Aorta (tissue), 5 donors: ENCODE measurements at places on chromosomes 4 and X. TPM values are rescaled to one million over a fixed set of nuclear protein-coding genes. Genes with fewer than 3 reads are reported as not detected.

DNA sequence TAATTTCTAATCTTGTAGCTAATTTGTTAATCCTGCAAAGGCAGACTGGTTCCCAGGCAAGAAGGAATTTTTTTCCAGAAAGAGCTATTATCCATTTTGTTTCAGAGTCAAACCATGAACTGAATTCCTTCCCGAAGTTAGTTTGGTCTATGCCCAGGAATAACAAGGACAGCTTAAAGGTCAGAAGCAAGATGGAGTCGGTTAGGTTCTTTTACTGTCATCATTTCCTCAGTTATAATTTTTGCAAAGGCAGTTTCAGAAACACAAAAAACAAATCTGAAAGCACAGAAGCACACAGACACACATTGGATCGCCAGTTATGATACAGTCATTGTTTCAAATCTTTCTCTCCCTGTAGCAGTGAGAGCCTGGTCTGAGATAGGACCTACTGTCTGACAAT lies 37.9 kb downstream of the AGA start:
- H3K36me3 ChIP-seq: no peaks in the 10 kb centered on the region
- H3K27ac ChIP-seq: no peak overlapping the region
- no peaks in the 10 kb centered on the region for H3K27me3 ChIP-seq
- no peak for DNase-seq

- no peaks in the 10 kb centered on the region for H3K27me3 ChIP-seq
- H3K4me1 ChIP-seq: no peaks in the 10 kb centered on the region
- no peak overlapping the region for H3K27ac ChIP-seq
Observed at GRCh38 chr4:169720529-169720928, 37.2 kb downstream of the HPF1 start.

GRCh38 chr4:140726776-140727500 lies 29.2 kb downstream of the TBC1D9 start:
- H3K27me3 ChIP-seq: no peaks in the 10 kb centered on the region
- no peaks in the 10 kb centered on the region for H3K36me3 ChIP-seq
- H3K4me3 ChIP-seq: no peak overlapping the region
- no peaks in the 10 kb centered on the region for H3K4me1 ChIP-seq
- no peak for DNase-seq

DNA sequence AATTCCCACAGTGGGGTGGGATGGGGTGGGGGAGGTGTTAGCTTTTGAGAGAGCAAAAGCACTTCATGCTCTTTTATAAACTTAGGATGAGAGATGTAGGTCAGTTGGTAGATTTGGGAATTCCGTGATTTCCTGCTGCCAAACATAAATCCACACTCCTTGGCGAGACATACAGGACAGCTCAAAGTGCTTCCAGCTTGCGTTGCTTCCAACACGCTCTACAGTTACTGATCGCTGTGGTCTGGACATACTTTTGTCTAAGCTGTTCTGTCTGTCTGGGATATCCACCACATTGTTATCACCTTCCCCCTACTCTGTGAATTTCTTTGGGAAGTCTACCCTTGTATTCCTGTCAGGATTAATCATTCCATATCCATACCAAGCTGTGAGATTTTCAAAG lies 117.5 kb downstream of the RAPGEF2 start:
- H3K4me1 ChIP-seq: peaks cover 7% of the 10 kb centered on the region
- no peak for DNase-seq
- H3K36me3 ChIP-seq: no peaks in the 10 kb centered on the region
- no peak overlapping the region for H3K4me3 ChIP-seq

GRCh38 chr4:26171941-26172340 lies 148.9 kb upstream of the RBPJ start:
- no peak overlapping the region for H3K4me3 ChIP-seq
- DNase-seq: no peak
- H3K36me3 ChIP-seq: no peaks in the 10 kb centered on the region
- no peak overlapping the region for H3K27ac ChIP-seq
- H3K4me1 ChIP-seq: no peaks in the 10 kb centered on the region
- peaks cover 3% of the 10 kb centered on the region for H3K27me3 ChIP-seq

Gene NKX3-2
- 0.18 TPM for total RNA-seq

DNA sequence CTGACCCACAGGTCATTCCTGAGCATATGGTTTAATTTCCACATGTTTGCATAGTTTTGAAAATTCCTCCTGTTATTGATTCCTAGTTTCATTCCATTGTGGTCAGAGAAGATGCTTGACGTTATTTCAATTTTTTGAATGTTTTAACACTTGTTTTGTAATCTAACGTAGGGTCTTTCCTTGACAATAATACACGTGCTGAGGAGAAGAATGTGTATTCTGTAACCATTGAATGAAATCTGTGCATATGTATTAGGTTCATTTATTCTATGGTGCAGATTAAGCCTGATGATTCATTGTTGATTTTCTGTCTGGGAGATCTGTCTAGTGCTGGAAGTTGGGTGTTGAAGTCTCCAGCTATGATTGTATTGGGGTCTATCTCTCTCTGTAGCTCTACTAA lies 486.4 kb upstream of the RPS6KA3 start:
- no peaks in the 10 kb centered on the region for H3K27me3 ChIP-seq
- DNase-seq: no peak
- no peak overlapping the region for H3K27ac ChIP-seq
- no peaks in the 10 kb centered on the region for H3K4me1 ChIP-seq

DNA sequence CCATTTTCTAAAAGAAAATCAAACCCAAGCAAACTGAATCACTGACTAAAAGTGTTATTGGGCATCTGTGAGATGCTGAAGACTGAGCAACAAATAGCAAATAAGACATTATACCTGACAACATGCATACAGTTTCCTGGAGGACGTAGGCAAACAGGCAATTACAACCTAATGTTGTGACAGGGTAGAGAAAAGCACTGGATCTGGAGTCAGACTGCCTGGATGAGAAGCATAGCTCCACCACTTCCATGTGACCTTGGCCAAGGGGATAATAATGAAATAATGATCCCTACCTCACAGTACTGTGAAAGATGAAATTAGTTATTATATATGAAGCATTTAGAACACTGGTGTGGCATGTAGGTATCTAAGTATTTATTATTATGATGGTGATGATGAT lies 2.7 kb downstream of the SPINK2 start:
- H3K27me3 ChIP-seq: no peaks in the 10 kb centered on the region
- H3K4me3 ChIP-seq: no peak overlapping the region
- DNase-seq: no peak
- no peaks in the 10 kb centered on the region for H3K4me1 ChIP-seq

GRCh38 chrX:41808047-41808446 lies 84.1 kb downstream of the GPR82 start:
- no peak overlapping the region for H3K27ac ChIP-seq
- peaks cover 2% of the 10 kb centered on the region for H3K4me1 ChIP-seq
- no peaks in the 10 kb centered on the region for H3K27me3 ChIP-seq
- no peak overlapping the region for H3K4me3 ChIP-seq
- H3K36me3 ChIP-seq: no peaks in the 10 kb centered on the region

Gene SAGE1
- not detected for total RNA-seq

Gene IGBP1
- 34.4 TPM for total RNA-seq

DNA sequence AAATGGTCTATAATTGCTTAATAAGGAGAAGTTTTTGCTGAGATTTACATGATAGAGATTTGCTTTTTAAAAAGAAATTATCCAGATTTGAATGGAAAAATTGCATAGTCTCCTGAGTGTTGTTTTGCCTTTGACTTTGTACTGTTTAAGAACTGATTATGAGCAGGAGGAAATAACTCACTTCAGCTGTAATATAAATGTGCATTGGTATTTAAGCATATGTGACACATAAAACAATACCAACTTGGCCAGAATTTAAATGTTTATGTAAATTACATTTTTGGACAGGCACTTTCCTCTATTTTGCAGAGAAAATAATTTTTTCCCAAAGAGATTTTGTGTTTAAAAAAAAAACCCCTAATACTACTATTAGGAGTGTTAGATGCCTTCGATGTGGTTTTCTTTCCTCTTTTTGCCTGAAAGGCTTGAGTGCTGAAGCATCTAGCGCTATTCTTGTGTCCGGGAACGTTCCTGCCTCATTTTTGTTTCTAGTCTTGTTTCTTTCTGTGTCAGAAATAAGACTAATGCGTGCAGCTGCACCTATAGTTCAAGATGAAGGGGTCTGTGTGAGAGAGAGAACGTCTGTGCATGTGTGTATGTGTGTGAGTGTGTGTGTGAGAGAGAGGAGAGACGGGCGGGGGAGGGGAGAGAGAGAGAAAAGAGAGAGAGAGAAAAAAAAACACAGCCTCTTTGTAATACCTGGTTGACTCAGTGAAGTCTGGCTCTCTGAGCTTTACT lies 60.8 kb downstream of the TBL1X start:
- H3K4me3 ChIP-seq: no peak overlapping the region
- H3K27ac ChIP-seq: no peak overlapping the region
- no peaks in the 10 kb centered on the region for H3K27me3 ChIP-seq
- no peaks in the 10 kb centered on the region for H3K4me1 ChIP-seq

Gene DOK7
- 9.1 TPM for total RNA-seq

DNA sequence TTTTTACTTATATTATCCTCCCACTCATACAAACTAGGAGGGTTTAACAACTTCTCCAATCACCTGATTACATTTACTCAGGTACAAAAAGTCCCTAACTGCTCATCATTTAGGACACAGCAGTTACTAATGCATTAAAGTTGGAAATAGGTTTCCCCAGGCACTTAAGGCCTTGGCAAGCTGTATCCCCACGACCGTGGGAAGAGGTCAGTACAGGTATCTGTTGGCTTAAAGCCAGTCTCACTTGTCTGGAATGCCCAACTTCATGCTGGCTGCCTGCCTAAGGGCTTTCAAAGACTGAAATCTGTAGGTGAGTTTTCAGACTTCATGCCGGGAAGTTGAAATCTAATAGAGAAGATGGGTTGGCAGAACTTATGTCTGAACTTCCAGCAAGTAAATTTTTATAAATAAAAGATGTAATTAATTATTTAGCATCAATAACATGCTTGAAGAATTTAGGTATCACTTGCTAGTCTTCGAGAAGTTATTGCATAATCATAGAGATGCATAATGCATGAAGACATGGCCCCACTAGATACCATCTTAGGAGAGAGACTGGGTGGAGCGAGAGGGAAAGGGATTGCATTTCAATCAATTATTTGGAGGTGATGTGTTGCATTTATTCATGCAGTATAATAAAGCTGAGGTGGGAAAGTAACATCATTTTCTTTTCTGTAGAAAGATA lies 54.2 kb downstream of the SCD5 start:
- H3K36me3 ChIP-seq: no peaks in the 10 kb centered on the region
- no peak overlapping the region for H3K4me3 ChIP-seq
- H3K27ac ChIP-seq: no peak overlapping the region

GRCh38 chrX:73943693-73944562 lies 360.1 kb upstream of the ZCCHC13 start:
- no peaks in the 10 kb centered on the region for H3K4me1 ChIP-seq
- H3K4me3 ChIP-seq: peak overlapping the region; percentile 62
- peak overlapping the region; percentile 37 for H3K27ac ChIP-seq

- no peak overlapping the region for H3K4me3 ChIP-seq
- no peaks in the 10 kb centered on the region for H3K4me1 ChIP-seq
- no peaks in the 10 kb centered on the region for H3K36me3 ChIP-seq
Observed at GRCh38 chr4:21792736-21793135, 155.8 kb downstream of the KCNIP4 start.

DNA sequence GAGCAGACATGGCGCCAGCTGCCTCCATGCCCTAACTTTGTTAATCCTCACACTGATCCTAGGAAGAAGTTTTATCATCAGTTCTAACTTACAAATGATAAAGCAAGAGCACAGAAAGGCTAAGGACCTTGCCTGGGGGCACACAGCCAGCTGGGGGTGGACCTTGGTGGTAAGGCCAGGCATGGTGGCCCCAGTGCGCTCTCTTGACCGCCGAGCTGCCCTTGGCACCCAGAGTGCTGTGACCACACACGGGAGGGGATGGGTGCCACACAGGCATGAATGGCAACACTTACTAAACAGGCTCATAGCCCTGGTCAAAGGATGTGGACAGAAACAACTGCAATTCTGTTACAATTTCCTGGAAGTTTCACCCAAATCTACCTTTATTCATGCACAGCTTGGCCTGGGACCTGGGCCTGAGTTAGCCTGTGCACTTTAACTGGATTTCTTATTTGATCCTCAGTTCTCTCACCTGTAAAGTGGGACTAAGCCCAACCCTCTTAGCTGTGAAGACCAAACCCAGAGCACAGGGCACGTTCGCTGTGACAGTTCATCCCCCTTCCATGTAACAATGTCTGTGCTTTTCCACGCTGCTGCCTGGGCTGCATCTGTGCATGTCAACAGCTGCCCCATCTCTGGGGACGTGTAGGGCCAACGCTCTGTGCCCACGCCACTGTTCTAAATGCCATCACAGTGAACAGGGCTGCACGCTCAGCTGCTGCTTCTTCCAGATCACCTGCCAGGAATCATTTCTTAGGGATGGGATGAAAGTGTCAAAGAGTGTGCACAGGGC lies 44.8 kb downstream of the ACOX3 start:
- no peak overlapping the region for H3K4me3 ChIP-seq
- H3K36me3 ChIP-seq: peaks cover 2% of the 10 kb centered on the region
- no peak overlapping the region for H3K27ac ChIP-seq
- H3K4me1 ChIP-seq: no peaks in the 10 kb centered on the region
- no peaks in the 10 kb centered on the region for H3K27me3 ChIP-seq

Gene HTN1
- not detected for total RNA-seq

GRCh38 chr4:55308071-55308470 lies 38.0 kb upstream of the SRD5A3 start:
- no peak overlapping the region for H3K4me3 ChIP-seq
- no peaks in the 10 kb centered on the region for H3K27me3 ChIP-seq
- H3K4me1 ChIP-seq: no peaks in the 10 kb centered on the region
- DNase-seq: no peak

- H3K27ac ChIP-seq: no peak overlapping the region
- H3K4me1 ChIP-seq: no peaks in the 10 kb centered on the region
- no peak for DNase-seq
- no peak overlapping the region for H3K4me3 ChIP-seq
- H3K36me3 ChIP-seq: no peaks in the 10 kb centered on the region
- no peaks in the 10 kb centered on the region for H3K27me3 ChIP-seq
Observed at GRCh38 chr4:82789025-82789776, 9.4 kb downstream of the SCD5 start.

GRCh38 chrX:109684136-109684535 lies 48.9 kb downstream of the ACSL4 start:
- no peak overlapping the region for H3K27ac ChIP-seq
- H3K4me3 ChIP-seq: no peak overlapping the region
- no peaks in the 10 kb centered on the region for H3K27me3 ChIP-seq
- no peaks in the 10 kb centered on the region for H3K36me3 ChIP-seq

- DNase-seq: no peak
- no peaks in the 10 kb centered on the region for H3K27me3 ChIP-seq
- H3K4me3 ChIP-seq: no peak overlapping the region
- H3K36me3 ChIP-seq: no peaks in the 10 kb centered on the region
- H3K4me1 ChIP-seq: peaks cover 11% of the 10 kb centered on the region
Observed at GRCh38 chr4:102139132-102139573, 206.1 kb downstream of the SLC39A8 start.

Gene IL3RA
- 21.9 TPM for total RNA-seq
